Sigmoid colon (tissue), 7 donors: ENCODE measurements at places on chromosomes 3 and 15. TPM values are rescaled to one million over a fixed set of nuclear protein-coding genes. Genes with fewer than 3 reads are reported as not detected.

- H3K4me1 ChIP-seq = peaks cover 19% of the 10 kb centered on the region
- H3K27me3 ChIP-seq = no peaks in the 10 kb centered on the region
- peak; percentile 91 for DNase-seq
Measured at GRCh38 chr3:169772305-169772896, 795 bp upstream of the MYNN start.

The MB21D2 gene
- total RNA-seq = 7.8 TPM

The ATRIP gene
- 5.4 TPM for total RNA-seq

The SECISBP2L gene
- total RNA-seq = 47.6 TPM

GRCh38 chr3:2908693-2909351, 201.4 kb downstream of the IL5RA start:
- no peak overlapping the region for H3K4me3 ChIP-seq
- H3K4me1 ChIP-seq = no peaks in the 10 kb centered on the region
- DNase-seq = no peak
- H3K36me3 ChIP-seq = no peaks in the 10 kb centered on the region

The CACNA2D2 gene
- total RNA-seq = 1.5 TPM

The DUT gene
- total RNA-seq = 109 TPM

GRCh38 chr3:11447584-11448200, 175.5 kb downstream of the ATG7 start:
- H3K4me1 ChIP-seq = peaks cover under 1% of the 10 kb centered on the region
- H3K36me3 ChIP-seq = no peaks in the 10 kb centered on the region
- H3K27me3 ChIP-seq = no peaks in the 10 kb centered on the region
- no peak overlapping the region for H3K27ac ChIP-seq
- no peak overlapping the region for H3K4me3 ChIP-seq

GRCh38 chr3:15382405-15382923, 44.9 kb downstream of the METTL6 start:
- DNase-seq = no peak
- H3K4me3 ChIP-seq = no peak overlapping the region
- no peak overlapping the region for H3K27ac ChIP-seq
- H3K4me1 ChIP-seq = no peaks in the 10 kb centered on the region
- no peaks in the 10 kb centered on the region for H3K36me3 ChIP-seq

DNA sequence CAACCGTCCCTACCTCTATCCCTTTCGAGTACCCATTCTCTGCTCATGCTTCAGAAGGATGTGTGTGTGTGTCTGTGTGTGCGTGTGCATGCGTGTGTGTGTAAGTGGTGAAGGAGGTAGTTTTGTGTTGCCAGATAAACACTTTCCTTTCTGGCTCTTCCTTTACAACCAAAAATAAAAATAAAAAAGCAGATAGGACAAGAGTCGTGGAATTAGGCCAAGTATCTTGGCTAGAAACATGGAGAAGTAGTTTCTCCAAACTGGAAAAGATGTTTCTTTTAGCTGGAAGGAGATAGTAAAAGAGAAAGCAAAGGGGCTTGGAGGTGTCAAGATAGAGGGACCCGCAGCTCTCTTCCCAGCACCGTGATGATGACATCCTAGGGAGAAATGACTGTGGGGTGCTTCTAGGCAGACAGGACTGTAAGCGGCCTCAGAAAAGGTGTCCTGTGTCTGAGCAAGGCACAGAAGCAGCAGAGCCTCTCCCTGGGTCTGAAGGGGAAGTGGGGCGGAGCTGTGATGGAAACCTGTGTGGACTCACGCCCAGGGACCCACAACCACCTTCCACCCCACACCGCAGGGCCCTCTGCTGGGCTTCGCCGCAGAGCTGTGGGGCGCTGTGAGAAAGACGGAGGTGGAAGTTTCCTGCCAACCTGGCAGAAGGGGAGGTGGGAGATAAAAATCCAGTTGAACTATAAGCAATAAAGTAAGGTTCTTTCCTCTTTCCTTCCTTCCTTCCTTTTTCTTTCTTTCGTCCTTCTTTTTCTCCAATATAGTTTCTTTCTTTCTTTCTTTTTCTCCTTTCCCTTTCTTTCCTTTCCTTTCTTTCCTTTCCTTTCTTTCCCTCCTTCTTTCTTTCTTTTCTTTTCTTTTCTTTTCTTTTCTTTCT, 35.3 kb downstream of the MUC20 start:
- H3K27me3 ChIP-seq = peaks cover 12% of the 10 kb centered on the region
- H3K36me3 ChIP-seq = no peaks in the 10 kb centered on the region
- peaks cover 6% of the 10 kb centered on the region for H3K4me1 ChIP-seq
- no peak for DNase-seq
- no peak overlapping the region for H3K4me3 ChIP-seq

DNA sequence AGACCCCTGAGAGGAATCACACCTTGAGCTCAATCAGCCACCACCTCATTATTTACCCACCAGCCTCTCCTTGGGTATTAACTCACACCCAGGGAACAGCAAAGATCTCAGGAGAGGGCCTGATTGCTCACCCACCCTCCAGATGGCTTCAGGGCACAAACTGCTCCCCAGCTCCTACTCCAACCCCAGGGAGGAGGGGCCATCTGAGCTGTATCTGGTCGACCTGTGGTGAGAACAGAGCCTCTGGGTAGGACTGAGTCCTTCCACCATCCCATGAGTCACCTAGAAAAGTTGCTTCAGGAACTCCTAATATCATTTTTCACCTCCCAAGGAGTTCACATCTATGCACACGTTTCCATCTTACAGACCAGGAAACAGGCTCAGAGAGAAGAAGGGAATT, 44.8 kb upstream of the HES1 start:
- no peaks in the 10 kb centered on the region for H3K4me1 ChIP-seq
- H3K27me3 ChIP-seq = no peaks in the 10 kb centered on the region
- H3K36me3 ChIP-seq = no peaks in the 10 kb centered on the region
- DNase-seq = no peak
- no peak overlapping the region for H3K4me3 ChIP-seq
- no peak overlapping the region for H3K27ac ChIP-seq

DNA sequence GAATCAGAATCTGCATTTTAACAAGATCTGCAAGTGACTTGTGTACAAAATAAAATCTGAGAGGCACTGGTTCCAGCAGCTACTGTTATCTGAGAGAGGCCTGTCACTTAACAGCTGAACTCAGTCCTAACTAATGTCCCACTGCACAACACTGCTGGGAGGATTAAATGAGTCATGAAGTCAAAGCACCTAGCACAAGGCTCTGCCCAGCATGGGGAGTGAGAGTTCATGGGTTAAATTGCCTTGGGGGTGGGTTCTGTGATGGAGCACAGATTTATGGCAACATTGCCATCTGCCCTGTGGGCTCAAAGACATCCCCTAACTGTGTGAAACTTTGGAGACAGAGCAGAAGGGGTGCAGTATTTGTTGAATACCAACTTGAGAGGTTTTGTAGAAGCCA, 250.9 kb downstream of the PLCL2 start:
- H3K27ac ChIP-seq = no peak overlapping the region
- H3K4me3 ChIP-seq = no peak overlapping the region
- DNase-seq = no peak

The ATP10A gene
- 1.8 TPM for total RNA-seq

The TMEM44 gene
- total RNA-seq = 2.0 TPM

- DNase-seq = no peak
- no peak overlapping the region for H3K27ac ChIP-seq
- H3K4me1 ChIP-seq = no peaks in the 10 kb centered on the region
- no peak overlapping the region for H3K4me3 ChIP-seq
- no peaks in the 10 kb centered on the region for H3K27me3 ChIP-seq
Measured at GRCh38 chr15:78040653-78041244, 36.8 kb downstream of the TBC1D2B start.

The ABHD17C gene
- 2.9 TPM for total RNA-seq

- peak; percentile 65 for DNase-seq
- H3K4me3 ChIP-seq = no peak overlapping the region
- H3K4me1 ChIP-seq = no peaks in the 10 kb centered on the region
- no peak overlapping the region for H3K27ac ChIP-seq
Measured at GRCh38 chr3:46312991-46313390, 40.9 kb upstream of the CCR2 start.

- DNase-seq = no peak
- no peak overlapping the region for H3K27ac ChIP-seq
- H3K4me3 ChIP-seq = no peak overlapping the region
- no peaks in the 10 kb centered on the region for H3K36me3 ChIP-seq
- H3K27me3 ChIP-seq = no peaks in the 10 kb centered on the region
- H3K4me1 ChIP-seq = peaks cover 6% of the 10 kb centered on the region
Measured at GRCh38 chr3:183819831-183820230, 5.5 kb downstream of the MAP6D1 start.

The CCR3 gene
- total RNA-seq = not detected

DNA sequence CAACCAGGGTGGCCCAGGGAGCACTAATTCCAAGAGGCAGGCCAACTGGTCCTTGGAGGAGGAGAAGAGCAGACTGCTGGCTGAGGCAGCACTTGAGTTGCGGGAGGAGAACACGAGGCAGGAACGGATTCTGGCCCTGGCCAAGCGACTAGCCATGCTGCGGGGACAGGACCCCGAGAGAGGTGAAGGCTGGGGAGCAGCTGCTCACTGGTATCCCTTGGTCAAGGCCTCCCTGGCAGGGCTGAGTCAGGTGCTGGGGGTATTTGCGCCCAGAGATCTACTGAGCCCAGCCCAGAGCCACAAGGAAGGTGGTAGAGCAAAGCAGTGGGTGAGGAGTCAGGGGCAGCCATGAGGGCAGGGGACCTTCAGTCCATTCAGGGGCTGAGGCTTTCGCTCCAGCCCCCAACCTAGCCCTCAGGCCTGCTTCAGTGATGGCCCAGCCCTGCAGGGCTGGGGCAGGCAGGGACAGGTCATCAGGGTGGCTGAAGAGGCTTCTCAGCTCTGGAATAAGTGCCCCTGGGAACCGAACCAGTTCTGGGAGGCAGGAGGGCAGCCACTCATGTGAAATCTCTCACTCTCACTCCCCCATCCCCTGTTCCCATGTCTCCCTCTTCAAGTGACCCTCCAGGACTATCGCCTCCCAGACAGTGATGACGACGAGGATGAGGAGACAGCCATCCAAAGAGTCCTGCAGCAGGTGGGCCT, 5.6 kb upstream of the DNAJC17 start:
- DNase-seq = no peak
- H3K4me3 ChIP-seq = no peak overlapping the region
- H3K4me1 ChIP-seq = peaks cover 8% of the 10 kb centered on the region
- H3K36me3 ChIP-seq = peaks cover 18% of the 10 kb centered on the region
- no peaks in the 10 kb centered on the region for H3K27me3 ChIP-seq
- no peak overlapping the region for H3K27ac ChIP-seq

- H3K27ac ChIP-seq = no peak overlapping the region
- H3K27me3 ChIP-seq = no peaks in the 10 kb centered on the region
- no peak overlapping the region for H3K4me3 ChIP-seq
- H3K36me3 ChIP-seq = no peaks in the 10 kb centered on the region
Measured at GRCh38 chr15:58115692-58116091, 22.5 kb upstream of the AQP9 start.

The OR5H15 gene
- not detected for total RNA-seq

DNA sequence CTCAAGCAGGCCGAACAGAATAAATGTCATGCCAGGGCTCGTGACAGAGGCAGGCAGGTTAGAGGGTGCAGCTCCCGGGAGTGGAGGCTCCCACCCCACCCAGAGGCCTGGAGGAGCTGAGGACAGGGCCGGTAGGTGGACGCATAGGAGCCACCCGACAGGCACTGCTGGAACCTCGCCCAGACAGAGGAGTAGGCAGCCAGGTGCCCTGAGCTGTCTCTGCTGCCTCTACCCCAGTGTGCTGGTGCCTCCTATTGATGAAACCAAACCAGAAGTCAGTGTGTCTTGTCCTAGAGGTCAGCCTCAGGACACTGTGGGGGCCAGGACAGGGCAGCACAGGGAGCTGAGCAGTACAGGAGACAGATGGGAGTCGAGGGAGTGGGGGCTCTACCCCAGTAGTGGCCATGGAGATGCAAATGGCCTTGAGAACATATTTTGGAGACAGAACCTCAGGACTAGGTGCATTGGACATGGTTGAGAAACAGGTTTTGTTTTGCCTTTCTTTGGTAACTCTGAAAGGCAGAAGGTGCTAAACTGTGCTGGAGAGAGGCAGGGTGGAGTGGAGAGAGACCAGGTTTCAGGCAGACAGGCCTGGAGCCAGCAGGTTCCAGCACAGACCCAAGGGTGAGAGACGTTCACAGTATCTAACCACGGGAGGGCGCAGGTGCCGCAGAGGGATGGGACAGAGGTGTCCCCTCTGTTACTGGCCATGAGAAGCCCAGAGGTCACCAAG, 15.4 kb upstream of the KLF15 start:
- H3K27me3 ChIP-seq = no peaks in the 10 kb centered on the region
- H3K4me3 ChIP-seq = no peak overlapping the region
- H3K36me3 ChIP-seq = no peaks in the 10 kb centered on the region
- no peaks in the 10 kb centered on the region for H3K4me1 ChIP-seq
- H3K27ac ChIP-seq = no peak overlapping the region
